ENCODE measurements at places on chromosomes 16 and 17.

- no peak for DNase-seq
These were observed 97.0 kb upstream of the TOB1 start for GRCh38 chr17:50963139-50963538.

- no peak for DNase-seq
These were observed 3.8 kb upstream of the WSCD1 start for GRCh38 chr17:6066183-6066948.

GRCh38 chr16:74846714-74847113, 72.1 kb upstream of the FA2H start:
- DNase-seq, result no peak

GRCh38 chr17:80491478-80492342, 15.3 kb upstream of the NPTX1 start:
- DNase-seq, result no peak

GRCh38 chr17:79243603-79243990, 169.0 kb downstream of the ENGASE start:
- DNase-seq, result no peak

DNA sequence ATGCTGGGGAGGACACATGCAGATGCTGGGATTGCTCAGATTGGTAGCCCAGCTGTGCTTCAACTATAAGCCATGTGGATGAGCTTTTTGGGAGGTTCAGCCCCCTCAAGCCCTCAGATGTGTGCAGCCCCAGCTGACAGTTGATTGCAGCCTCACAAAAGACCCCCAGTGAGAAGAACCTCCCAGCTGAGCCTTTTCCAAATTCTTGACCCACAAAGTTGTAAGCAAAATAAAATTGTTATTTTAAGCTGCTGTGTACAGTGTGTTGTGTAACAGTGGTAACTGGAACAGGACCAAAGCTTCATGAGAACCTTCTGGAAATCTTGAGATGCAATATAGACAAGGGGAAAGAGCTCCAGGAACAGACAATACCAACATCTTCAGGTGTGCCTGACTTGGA, 156.8 kb upstream of the IRX3 start:
- DNase-seq, result no peak

DNA sequence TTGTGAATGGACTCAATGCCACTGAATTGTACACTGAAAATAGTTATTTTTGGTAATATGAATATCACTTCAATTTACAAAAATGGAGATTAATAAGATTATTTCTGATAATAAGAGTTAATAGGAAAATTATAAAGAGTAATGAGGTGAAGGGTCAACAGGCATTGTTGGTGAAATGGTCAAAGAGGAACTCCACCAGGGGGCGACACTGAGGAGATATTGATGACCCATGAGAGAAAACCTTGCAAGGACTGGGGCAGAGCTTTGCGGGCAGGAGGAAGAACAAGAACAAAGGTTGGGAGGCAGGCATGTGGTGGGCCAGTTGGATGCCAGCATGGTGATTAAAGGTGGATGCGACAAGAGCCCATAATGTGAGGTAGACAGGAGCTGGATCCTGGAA, 74.0 kb upstream of the XYLT1 start:
- no peak for DNase-seq

DNA sequence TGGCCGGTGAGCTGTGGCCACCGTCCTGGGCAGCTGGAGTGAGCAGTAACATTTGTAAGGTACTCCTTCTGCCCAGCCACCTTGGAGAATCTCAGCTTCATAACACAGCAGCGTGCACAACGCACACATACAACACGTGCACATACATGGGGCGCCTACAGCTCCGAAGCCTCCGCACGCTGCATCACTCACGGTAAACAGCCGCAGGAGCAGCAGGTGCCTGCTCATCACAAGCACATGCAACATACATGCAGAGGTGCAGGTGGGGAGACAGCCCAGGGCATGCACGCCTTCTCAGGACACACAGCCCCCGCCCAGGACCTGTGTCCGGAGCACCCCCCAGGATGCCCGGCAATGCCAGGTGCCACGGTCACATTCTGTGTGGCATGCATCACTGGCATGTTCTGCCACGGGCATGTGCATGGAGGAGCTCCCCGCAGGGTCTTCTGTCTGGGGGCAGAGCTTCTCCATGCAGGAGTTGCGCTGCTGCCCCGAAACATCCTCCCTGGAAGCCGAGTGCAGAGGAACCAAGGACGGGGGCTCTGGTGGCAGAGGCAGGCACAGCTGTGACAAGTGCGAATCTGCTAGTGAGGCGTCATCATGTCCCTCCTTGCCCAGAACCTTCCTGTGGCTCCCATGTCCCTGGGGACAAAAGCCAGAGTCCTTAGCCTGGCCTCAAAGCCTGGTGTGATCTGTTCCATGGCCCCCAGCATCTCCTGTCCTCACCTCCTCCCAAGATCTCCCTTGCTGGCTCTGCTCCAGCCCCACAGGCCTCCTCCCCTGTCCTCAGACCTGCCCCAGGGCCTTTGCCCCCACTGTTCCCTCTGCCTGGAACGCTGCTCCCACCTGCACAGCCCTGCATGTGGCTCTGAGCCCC, 184.0 kb upstream of the GSE1 start:
- DNase-seq, result no peak

GRCh38 chr16:20122011-20122410, 48.3 kb upstream of the GPR139 start:
- no peak for DNase-seq

DNA sequence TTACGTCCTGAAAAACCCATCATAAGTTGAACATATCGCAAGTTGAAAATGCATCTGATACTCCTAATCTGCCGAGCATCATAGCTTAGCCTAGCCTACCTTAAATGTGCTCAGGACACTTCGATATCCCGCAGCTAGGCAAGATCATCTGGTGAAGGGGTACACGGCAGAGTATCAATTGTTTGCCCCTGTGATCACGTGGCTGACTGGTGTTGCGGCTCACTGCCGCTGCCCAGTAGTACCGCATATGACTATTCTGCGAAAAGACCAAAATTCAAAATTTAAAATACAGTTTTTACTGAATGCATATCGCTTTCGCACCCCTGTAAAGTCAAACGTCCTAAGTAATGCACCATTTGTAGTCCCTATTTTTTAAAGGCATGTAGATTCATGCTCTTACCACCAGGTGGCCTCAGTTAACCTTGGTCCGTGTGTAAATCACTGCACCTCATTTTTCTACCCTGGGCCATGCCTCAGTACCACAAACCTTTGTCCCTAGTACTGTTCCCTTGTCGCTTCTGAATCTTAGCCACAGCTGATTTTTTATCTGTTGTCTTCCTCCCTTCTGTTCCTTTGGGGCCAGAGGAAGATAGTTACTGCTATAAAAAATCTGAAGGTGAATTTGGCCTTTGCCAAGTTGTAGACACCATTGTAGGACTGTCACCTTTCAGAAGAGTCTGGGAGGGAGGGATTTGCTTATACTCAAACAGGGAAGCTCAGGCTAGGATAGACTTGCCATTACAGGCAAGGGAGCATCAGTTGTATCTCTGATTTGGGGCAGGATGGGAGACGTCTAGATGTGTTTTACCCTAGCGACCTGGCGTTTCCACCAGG, 34.4 kb downstream of the WWP2 start:
- DNase-seq, result peak; percentile 68

DNA sequence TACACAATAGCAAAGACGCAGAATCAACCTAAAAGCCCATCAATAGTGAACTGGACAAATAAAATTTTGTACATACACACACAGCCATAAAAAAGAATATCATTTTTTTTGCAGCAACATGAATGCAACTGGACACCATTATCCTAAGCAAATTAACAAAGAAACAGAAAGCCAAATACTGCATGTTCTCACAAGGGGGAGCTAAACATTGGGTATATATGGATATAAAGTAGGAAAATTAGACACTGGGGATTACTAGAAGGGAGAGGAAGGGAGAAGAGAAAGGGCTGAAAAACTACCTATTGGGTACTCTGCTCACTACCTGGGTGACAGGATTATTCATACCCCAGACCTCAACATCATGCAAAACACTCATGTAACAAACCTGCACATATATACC, 28.2 kb downstream of the ADAMTS18 start:
- no peak for DNase-seq

DNA sequence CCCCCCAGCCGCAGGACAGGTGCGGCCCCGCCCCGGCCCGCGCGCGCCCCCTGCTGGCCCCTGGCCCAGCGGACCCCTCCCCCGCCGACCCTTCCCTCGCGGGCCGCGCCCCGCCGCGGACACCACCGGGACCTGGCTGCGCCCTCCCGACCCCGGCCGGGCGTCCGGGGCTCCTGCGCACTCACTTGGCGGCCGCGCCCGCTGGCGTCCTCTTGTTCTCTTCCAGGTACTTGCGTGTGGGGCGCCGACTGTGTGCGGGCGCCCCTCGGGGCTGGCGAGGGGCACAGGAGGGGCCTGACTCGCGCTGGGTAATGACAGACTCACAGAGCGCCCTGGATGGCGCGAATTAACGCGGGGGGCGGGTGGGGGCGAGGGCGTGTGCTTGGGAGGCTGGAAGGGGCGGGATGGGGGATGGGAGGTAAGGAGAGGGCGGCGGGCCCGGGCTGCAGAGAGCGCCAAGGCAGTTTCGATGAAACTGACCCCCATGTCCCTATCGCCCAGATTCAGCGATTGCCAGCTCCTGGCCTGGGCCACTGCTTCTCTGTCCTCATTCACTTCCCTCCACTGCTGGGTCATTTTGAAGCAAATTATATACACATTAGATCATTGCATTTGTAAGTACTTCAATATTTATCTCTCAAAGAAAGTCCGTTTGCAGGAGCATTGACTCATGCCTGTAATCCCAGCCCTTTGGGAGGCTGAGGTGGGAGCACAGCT, 445 bp upstream of the DBNDD1 start:
- no peak for DNase-seq

DNA sequence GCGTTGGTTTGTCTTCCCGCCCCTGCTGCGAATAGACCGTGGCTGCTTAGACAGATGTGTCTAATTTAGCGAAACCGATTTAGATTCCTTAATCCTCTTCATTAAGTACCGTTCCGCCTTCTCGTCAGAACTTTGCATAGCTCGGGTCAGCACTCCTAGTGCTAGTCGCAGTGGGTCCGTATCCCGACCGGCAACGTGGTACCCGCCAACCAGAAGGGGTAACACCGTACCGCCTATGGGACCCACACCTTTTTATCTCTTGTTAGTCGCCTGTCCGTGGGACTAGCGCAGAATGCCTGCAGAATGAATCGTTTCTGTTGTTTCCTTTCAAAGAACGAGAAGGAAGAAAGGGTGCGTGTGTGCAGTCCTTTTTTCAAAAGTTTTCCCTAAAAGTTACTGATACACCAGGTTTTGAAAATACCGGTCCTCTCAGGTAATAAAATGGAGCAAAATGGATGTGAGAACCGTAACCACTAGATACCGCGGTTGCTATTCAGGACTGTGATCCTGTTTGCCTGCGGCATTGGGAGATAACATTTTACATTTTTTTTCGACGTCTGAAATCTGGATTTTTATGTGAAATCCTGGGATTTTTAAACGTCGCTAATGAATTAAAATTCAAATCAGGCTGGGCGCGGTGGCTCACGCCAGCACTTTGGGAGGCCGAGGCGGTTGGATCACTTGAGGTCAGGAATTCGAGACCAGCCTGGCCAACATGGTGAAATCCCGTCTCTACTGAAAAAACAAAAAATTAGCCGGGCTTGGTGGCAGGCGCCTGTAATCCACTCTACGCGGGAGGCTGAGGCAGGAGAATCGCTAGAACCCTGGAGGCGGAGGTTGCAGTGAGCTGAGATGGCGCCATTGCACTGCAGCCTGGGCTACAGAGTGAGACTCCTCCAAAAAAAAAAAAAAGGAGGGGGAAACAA, 998 bp upstream of the SRSF1 start:
- peak; percentile 41 for DNase-seq

- no peak for DNase-seq
These were observed 404.9 kb upstream of the CDH5 start for GRCh38 chr16:65961476-65962143.

GRCh38 chr17:47197821-47198220, 8.7 kb upstream of the CDC27 start:
- no peak for DNase-seq

GRCh38 chr16:53323924-53324323, 110.3 kb upstream of the RBL2 start:
- no peak for DNase-seq

GRCh38 chr17:15249487-15249886, 15.6 kb downstream of the PMP22 start:
- DNase-seq, result no peak

GRCh38 chr16:56916571-56917403, 15.2 kb upstream of the HERPUD1 start:
- peak; percentile 44 for DNase-seq

GRCh38 chr17:61291451-61292285, 108.0 kb upstream of the TBX2 start:
- no peak for DNase-seq

- peak; percentile 99 for DNase-seq
These were observed 111.1 kb downstream of the SMG6 start for GRCh38 chr17:2192367-2193057.

DNA sequence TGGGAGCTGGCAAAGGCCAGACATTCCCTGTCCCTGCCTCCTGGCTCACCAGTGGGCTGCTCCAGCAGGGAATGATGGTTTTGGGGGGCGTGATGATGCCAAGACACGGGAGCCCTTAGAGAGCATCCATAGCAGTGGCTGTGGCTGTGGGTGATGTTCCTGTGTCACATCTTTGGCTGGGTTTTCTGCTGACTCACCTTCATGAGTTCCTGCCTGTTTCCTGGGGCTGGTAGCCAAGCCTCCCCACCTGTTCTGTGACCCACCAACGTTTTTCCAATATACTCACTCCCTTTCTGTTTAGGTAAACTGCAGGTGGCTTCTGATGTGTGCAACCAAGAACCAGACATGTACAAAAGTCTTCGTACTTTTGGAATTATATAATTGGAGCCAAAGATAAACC, 16.5 kb upstream of the NF1 start:
- peak; percentile 91 for DNase-seq

DNA sequence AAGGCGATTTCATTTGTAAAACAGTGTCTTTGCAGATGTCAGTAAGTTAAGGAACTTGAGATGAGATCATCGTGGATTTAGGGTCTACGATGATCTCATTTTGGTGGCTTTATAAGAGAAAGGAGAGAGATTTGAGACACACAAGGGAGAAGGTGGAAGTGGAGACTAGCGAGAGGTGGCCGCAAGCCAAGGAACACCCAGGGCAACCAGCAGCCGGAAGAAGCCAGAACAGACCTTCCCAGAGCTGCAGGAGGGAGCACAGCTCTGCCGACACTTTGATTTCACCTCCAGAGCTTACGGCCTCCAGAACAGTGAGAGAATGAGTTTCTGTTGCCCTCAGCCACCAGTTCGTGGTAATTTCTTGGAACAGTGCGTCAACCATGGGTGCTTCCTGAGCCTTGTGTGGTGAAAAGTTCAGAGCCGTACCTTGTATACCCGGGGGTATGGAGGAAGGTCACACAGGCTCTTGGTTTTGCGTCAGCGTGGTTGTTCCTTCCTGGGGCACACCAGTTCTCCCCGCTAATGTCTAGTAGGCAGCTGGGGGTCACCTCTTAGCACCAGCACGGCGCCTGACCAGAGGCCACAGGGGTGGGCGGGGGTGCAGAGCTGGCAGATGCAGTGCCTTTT, 12.9 kb upstream of the SEC14L1 start:
- peak; percentile 84 for DNase-seq

- no peak for DNase-seq
These were observed 154.0 kb downstream of the TMEM132E start for GRCh38 chr17:34733333-34733732.
